ENCODE measurements at places on chromosomes 13 and 19.

- no peak for DNase-seq
Measured at GRCh38 chr19:8109890-8110662, 39.3 kb downstream of the FBN3 start.

- no peak for DNase-seq
Measured at GRCh38 chr19:14544977-14545715, 15.8 kb downstream of the TECR start.

DNA sequence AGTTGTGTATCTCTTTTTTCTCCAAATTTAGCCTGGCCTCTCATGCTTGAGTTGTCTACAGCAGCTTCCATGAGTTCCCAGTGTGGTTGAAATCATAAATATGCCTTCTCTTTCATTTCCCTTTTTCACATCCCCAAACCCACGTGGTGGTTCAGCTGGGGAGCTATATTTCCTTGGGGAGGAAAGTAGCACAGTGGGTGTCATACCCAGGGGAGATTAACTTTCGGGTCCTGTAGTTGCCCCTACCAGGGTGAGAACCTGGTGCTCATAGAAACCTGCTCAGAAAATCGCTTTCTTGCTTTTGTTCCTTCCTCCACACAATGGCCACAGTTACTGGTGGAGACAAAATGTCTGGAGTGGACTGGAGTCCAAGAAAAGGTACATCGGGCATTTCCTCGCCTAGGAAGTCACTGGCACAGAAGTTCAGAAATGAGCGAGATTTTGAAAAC is 7.0 kb upstream of the LILRA4 start:
- DNase-seq: peak; percentile 83

DNA sequence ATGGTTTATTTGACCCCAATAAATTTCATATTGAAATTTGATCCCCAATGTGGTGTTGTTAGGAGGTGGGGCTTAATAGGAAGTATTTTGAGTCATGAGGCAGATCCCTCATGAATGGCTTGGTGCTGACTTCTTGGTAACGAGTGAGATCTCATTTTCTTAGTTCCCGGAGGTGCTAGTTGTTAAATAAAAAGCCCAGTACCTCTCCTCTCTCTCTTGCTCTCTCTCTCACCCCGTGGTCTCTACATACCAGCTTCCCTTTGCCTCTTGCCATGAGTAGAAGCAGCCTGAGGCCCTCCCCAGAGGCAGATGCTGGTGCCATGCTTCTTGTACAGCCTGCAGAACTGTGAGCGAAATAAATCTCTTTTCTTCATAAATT is 39.4 kb upstream of the KATNAL1 start:
- no peak for DNase-seq

- DNase-seq: no peak
Measured at GRCh38 chr13:100789025-100789424, 114.4 kb upstream of the TMTC4 start.

DNA sequence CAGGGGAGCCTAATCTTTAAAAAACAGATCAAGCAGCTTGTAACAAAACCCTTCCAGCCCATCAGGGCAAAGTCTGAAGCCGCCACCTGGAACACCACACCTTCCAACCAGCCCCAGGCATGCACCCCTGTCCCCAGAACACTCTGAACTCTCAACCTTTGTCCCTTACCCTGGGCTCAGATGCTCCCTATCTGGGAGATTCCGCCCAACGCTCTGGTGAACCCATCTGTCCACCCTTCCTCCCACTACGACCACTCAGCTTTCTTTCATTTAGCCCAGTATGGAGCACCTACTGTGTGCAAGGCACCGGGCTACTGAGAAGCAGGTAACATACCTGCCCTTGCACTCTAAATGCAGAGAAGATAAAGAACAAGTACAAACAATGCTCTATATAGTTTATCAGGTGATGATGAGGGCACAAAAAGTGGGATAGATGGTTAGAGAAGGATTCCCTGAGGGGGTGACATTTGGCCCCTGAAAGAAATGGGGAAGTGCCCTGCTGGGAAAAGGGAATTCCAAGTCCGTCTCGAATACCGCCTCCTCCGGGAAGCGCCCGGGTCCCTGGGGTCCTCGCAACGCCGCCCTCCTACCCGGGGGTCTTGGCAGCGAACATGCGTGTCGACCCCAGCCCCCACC is 629 bp downstream of the PEPD start:
- no peak for DNase-seq

DNA sequence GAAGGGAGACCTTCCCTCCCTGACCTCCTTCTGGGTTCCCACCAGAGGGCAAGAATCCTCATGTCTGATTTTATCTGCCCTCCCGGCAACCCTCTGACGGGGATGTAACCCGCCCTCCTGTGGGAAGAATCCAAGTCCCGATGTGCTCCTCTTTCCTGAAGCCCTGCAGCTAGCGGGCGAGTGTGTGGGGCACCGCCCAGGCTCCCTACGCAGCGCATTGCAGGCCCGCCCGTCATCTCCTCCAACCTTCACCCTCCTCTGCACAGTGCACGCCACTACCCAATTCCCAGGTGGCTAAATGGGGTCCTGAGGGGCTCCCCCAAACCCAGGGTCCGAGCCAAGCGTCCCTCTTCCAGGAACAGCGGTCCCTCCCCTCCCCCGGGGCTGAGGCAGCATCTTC is 7.3 kb downstream of the LAIR1 start:
- no peak for DNase-seq

DNA sequence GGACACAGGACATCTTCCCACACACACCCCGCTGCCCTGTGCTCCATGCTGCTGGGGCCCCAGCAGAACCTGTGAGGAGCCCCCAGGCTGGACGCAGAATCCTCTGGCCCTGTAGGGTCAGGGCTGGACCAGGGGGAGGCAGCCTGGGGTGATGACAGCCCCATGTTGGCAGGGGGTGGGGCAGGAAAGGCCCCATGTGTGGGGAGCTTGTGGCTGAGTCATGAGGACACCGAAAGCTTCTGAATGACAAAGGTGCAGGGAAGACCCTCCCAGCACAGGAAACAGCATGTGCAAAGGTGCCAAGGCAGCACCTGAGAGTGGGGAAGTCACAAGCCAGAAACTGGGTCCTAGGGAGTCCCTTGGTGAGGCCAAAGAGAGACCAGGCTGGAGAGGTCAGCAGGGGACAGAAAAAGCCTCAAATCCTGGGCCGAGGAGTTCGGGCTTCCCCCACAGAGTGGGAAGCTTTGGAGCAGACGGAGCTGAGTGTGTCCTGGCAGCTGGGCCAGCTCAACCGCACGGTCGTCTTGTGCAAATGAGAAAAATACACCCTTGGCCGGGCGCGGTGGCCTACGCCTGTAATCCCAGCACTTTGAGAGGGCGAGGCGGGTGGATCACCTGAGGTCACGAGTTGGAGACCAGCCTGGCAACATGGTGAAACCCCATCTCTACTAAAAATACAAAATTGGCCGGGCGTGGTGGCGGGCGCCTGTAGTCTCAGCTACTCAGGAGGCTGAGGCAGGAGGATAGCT is 17.5 kb downstream of the ATP8B3 start:
- no peak for DNase-seq

DNA sequence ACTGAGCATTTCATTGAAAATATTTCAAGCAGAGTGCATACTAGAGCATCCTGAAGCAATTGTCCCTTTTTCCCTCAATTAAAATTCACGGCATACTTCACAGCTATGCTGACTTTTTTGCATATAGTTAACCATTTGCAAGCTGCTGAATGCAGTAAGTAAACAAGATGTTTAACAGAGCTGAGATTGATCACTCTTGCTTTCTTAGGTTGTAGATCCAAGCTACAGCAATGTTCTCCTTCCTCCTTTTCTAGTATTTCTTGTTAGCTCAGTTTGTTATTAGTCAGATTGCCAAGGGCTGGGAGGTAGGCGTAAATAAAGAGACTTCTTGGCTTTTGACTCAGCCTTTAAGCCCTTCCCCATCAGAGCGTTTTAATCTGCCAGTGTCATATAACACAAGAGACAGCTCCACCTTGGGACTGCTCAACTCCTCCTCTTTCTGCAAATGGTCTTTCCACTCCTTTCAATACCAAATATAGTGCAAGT is at the start of gene SLITRK6:
Gene SLITRK6, minus strand, starts transcription at position 323 of the 486 bp plus-strand sequence. CDS start 2,911 bp downstream, outside the sequence.
- DNase-seq: no peak

GRCh38 chr19:1355568-1356507 is 27.9 kb upstream of the NDUFS7 start:
- peak; percentile 32 for DNase-seq

DNA sequence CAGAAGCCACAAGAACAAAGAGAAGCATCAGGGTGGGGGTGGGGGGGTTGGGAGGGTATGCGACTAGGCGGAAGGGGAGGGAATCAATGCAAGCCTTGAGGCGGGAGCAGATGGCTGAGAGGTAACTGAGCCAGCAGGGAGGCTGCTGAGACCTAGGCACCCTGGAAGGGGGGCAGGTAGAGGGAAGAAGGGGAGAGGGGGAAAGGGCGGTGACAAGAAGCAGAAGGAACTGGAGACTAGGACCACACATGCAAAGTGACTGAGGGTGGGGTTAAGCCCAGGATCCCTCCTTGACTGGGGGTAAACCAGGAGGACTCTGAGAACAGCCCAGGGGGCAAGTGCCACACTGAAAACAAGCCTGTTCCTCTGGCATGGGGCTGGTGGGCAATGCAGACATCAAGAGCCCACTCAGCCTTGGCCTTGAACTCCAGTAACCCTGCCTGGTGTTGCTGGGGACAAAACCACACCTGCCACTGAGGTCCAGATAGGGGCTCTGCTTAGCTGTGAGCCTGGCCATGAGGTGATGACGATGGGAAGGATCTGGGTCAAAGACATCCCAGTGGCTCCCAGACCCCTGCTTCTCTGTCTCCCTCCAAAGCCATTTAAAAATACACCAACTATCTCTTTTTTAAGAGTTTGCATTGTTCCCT is 20.3 kb downstream of the OPA3 start:
- no peak for DNase-seq

DNA sequence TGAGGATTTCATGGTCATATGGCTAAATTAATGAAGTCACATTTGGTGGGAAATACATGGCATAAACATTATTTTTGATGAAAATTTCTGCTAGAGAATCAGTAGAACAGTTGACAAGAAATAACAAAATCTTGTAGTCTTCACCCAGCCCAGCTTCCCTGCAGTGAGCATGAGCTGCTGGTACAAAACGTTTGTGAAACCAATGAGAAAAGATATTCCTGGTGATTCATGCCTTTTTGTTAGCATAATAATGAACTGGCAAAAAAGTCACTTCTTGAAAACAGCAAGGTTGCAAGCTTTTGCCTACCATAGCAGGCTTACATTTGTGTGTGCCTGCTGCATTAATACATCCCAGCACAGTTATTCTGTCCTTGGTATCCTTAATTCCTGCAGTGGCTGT is 475.9 kb upstream of the HTR2A start:
- DNase-seq: no peak

GRCh38 chr13:29106651-29107050 is 286.5 kb downstream of the MTUS2 start:
- no peak for DNase-seq

GRCh38 chr13:45401314-45401713 is 16.9 kb downstream of the SLC25A30 start:
- DNase-seq: no peak

GRCh38 chr19:42360787-42361544 is 29.1 kb downstream of the CNFN start:
- DNase-seq: no peak

DNA sequence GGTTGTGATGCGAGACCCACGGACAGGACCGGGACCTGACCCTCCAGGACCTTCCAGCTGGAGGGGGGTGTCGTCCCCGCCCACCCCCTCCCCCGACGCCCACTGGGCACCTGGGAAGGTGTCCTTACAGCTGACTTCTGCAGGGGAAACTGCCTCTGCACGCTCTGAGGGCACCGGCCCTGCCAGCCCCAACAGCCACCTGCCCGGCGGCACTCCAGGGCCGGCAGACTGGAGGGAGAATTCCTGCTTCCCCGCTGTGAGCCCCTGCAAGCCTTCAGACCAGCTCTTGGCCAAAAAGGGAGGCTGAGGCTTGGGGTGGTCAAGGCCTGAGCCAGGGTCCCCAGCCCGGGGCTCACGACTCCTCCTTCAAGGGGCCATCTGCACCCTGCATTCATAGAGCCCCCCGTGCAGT is 1.2 kb downstream of the CNN2 start:
- no peak for DNase-seq

DNA sequence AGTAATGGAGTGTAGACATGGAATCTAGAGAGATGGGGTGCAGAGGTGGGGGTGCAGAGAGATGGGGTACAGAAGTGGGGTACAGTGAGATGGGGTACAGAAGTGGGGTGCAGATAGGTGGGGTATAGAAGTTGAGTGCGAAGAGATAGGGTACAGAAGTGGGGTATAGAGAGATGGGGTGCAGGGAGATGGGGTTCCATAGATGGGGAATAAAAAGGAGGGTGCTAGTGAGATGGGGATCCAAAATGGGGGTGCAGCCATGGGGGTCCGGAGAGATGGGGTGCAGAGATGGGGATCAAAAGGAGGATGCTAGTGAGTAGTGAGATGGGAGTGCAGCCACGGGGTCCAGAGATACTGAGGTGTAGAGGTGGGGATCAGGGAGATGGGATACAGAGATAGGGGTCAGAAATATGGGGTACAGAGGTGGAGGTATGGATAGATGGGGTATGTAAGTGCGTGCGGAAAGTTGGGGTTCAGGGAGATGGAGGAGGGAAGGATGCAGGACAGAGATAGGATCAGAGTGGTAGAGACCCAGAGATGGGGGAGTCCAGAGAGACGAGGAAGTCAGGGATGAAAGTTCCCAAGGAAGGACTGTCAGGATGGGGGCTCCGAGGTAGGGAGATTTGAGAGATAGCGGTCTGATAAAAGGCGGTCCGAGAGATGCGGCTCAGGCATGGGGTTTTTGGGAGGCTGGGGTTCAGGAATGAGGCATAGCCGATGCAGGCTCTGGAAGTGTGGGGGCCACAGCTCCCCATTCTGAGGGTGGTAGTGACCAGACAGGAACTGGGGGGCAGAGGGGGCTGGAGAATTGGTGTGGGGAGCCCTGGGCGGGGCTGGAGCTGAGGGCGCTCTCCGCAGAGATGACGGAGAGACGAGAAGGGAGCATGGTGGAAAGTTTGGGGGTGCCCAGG is 3.4 kb downstream of the PALM3 start:
- DNase-seq: no peak

DNA sequence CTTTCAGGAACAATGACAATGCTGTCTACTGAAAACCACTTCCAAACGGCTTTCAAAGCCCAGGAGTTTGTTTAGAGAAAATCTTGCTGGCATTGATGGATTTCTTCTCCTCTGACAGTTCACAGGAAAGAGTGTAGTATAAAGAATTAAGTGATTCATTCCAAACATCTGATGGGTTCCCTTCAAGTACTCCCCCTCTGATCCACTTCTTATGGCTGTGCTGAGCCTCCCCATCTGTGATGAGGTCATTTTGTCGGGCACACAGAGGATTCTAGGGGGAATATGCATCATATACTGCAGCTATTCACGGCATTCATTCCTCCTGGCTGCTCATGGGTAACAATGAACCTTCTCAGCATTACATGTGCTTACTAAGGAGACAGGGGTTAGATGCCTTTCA is 107.9 kb downstream of the RGCC start:
- DNase-seq: no peak

DNA sequence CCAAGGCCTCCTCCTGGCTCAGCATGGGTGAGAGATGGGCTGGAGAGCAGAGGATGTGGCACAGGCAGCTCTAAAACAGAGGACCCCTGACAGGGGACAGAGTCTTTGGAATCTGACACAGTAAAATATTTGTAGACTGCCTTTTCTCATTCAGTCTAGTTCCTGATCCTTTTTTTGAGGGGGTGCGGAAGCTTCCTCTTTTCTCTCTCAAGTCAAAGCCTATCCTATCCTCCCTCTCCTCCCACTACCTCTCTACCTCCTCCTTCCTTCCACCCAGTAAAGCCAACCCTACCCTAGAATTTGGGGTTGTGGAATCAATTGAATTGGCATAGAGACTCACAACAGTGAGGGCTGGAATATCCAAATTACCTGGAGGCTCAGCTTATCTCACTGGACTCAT is 82.0 kb downstream of the TEX26 start:
- peak; percentile 50 for DNase-seq
